ENCODE measurements at places on chromosomes 6 and 20.

- DNase-seq: no peak
These were observed 791.5 kb downstream of the TFAP2A start for GRCh38 chr6:9623228-9623832.

DNA sequence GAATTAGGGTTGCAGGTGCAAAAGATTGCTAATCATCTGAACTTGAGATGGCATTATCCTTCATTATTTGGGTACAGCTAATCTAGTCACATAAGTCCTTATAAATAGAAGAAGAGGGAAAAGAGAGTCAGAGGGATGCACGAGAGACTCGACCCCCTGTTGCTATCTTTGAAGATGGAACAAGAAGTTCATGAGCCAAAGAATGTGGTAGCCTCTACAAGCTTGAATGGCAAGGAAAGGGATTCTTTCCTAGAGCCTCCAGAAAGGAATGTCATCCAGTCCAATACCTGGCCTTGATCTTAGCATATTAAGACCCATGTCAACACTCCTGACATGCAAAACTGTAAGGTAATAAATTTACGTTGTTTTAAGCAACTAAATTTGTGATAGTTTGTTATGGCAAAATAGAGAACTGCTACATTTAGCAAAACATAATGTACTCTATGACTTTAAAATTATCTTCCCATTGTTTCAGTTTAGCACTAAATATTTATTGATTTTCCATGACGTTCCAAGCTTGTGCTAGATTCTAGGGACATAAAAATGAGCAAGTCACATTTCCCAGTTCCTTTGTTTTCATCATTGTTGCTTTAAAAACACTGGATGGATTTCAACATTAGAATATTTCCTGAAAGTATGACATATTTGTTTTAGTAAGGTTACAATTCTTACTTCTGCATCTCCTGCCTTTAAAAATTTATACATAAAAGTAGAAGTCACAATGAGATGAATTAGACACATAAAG, 12.7 kb downstream of the MANEA start:
- no peak for DNase-seq

DNA sequence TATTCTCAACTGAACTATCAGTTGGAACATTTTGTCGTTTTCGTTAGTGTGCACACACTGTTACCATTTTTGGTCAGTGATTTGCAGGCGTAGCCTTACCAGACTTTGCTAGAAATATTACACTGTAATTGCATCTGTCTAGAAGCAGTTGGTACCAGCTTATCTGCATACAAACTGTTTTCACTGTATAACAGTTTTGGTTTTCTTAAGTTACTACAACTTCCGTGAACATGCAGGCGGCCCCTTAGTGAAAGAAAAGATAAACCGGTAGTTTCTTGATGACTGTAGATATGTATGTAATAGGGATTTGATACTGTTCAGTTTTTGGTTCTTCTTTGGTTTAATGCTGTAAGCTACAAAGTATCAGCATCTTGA, 1.3 kb downstream of the DSTN start:
- DNase-seq: no peak

DNA sequence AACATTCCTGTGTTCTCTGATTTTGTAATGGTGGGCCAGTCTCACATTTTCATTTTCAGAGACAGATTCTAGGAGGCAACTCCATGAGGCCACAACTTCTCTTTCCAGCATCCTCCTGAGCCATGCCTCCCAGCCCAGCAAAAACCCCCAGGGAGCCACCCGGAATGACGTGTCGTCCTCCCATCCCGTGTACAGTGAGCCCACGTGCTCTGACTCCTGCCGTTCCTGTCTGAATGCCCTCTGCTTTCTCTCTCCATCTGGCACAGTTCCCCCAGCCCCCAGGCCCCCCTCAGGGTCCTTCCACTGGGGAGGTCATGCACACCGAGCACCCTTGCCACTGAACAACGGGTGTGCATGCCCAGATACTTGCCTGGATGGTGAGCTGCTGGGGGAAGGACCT, 38.0 kb downstream of the C20orf203 start:
- DNase-seq: no peak

- DNase-seq: no peak
These were observed 20.1 kb upstream of the EMILIN3 start for GRCh38 chr20:41386502-41387427.

- no peak for DNase-seq
These were observed 2.1 kb downstream of the CDS2 start for GRCh38 chr20:5128886-5129285.

DNA sequence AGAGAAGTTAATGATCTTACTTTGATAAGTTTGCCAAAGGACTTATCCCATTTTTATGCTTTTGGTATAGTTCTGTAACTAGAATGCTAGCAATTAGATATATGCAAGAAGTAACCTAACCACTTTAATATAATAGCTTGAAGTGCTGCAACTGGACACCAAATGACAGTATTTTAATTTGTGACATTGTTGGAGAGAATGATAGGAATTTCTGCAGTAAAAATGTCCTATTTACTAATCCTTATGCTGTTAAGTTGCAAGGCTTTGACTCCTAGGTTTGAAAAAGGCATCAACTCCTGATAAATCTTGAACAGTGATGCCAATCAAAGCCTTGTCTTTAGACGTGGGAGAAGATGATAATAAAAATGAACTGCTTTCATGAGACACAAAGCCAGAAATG, 726.0 kb upstream of the GJE1 start:
- no peak for DNase-seq

- DNase-seq: no peak
These were observed 26.3 kb upstream of the FOXQ1 start for GRCh38 chr6:1285556-1285955.

GRCh38 chr6:142846883-142847287, 98.1 kb downstream of the HIVEP2 start:
- DNase-seq: peak; percentile 15

All from GOT3 (cell line).